ENCODE measurements at places on chromosomes 3 and 15.

DNA sequence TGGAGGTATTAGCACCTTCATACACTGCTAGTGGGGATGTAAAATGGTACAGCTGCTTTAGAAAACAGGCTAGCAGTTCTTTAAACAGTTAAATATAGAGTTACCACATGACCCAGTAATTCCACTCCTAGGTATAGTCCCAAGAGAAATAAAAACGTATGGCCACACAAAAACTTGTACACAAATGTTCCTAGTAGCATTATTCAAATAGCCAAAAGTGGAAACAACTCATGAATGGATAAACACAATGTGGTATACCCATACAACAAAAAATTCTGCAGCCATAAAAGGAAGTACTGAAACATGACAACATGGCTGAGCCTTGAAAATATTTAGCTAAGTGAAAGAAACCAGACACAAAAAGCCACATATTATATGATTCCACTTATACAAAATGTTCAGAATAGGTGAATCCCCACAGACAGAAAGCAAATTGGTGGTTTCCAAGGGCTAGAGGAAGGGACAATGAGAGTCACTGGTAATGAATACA is 40.8 kb upstream of the KLF13 start:
- DNase-seq = no peak

DNA sequence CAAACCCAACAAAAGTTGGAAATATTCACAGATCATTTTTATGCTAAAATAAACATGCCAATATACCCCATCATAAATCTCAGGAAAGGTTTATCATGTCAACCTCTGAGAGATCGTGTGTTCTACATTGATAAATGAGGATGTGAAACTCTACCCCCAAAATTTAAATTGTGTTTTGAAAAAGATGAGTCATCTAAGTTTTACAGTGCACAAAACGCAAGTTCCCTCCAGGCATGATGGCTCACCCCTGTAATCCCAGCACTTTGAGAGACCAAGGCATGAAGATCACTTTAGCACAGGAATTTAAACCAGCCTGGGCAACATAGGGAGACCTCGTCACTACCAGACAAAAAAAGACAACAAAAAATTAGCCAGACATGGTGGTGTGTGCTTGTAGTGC is 1487.0 kb upstream of the GBE1 start:
- no peak for DNase-seq

- DNase-seq = no peak
These were observed 368.6 kb upstream of the C2CD4B start for GRCh38 chr15:62533687-62534086.

- DNase-seq = no peak
These were observed 1.0 kb downstream of the LRRC3B start for GRCh38 chr3:26623419-26624208.

- peak; percentile 77 for DNase-seq
These were observed 225.8 kb upstream of the SLCO3A1 start for GRCh38 chr15:91627473-91628278.

DNA sequence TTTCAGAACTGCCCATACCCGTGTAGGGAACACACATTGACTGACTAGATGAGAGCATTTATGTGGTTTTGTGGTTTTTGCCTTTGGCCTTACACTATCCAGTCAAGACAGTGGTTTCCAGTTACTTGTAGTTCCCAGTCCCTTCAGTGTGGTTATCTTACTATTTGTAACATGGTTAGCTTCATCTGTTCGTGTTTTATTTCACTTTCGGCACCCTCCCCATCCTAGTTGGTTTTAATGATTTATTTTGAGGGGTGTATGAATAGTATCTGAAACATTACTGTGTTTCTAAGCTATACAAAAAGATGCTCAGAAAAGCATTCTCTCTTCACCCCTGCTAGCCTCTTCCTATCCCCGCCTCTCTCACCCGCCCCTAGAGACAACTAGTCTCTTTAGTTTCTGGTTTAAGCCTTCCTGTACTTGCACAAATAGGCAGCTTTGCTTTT is 14.1 kb downstream of the LYSMD4 start:
- DNase-seq = no peak

- DNase-seq = no peak
These were observed 49.3 kb downstream of the FGD5 start for GRCh38 chr3:14867936-14868570.

GRCh38 chr3:182716114-182716688 is 77.1 kb upstream of the ATP11B start:
- no peak for DNase-seq

GRCh38 chr15:36208868-36209582 is 370.4 kb upstream of the CDIN1 start:
- DNase-seq = no peak

- no peak for DNase-seq
These were observed 195.5 kb upstream of the TMC3 start for GRCh38 chr15:81569286-81570080.

DNA sequence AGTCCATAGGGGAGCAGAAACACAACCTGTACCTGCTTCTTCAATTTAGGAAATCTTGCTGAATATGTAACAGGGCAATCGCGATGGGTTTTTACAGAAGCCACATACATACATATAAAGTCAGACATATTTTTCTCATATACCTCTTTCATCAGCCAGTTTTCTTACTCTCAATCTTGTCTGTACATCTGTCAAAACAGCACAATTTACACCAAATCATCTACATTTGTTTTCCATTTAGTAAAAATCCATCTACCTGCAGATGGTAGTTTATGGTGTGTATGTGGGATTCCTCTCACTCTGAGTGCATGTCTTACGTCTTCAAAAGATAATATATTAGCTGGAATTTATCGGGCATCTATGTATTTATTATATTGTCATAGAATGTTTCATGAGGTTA is 208.7 kb downstream of the ZPLD1 start:
- no peak for DNase-seq

- DNase-seq = no peak
These were observed 66.5 kb downstream of the CD47 start for GRCh38 chr3:108024146-108024850.
